Thymus (tissue), 14 donors: ENCODE measurements at places on chromosomes 13 and 19. TPM values are rescaled to one million over a fixed set of nuclear protein-coding genes. Genes with fewer than 3 reads are reported as not detected.

ZNF813 gene
- 4.6 TPM for total RNA-seq

ATP7B gene
- 1.8 TPM for total RNA-seq

ATP4A gene
- total RNA-seq: 0.42 TPM

CYP4F11 gene
- not detected for total RNA-seq

CABP5 gene
- total RNA-seq: not detected

DPF1 gene
- total RNA-seq: 0.24 TPM

MIR17HG gene
- total RNA-seq: 10.2 TPM

MBNL2 gene
- 27.1 TPM for total RNA-seq

ZNF737 gene
- total RNA-seq: 28.2 TPM
